ENCODE measurements at places on chromosomes 3 and 15. TPM values are rescaled to one million over a fixed set of nuclear protein-coding genes. Genes with fewer than 3 reads are reported as not detected.

The GOLGA8T gene
- 0.15 TPM for total RNA-seq

The WDR76 gene
- 4.6 TPM for total RNA-seq

The HHATL gene
- total RNA-seq: 0.32 TPM

The SLC7A14 gene
- total RNA-seq: not detected

The SLCO2A1 gene
- total RNA-seq: 11.1 TPM

The TADA3 gene
- 70.1 TPM for total RNA-seq

The PDCD6IP gene
- total RNA-seq: 204 TPM

DNA sequence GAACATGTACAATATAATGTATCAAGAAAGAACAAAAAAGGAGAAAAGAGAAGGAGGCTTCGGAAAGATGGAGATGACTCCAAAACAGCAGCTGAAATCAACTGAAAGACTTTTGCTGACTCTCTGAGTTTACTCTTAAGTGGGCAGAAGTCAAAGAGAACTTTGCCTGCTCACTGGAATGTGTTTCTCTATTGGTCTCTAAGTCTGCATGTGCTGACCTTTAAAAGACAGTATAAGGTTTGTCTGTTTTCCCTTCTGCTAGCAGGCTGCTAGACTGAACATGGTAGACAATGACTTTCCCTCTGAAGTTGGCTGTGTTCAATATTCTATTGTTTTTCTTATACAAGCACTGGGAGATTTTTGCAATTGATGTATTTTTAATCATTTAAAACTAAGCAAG lies 7.2 kb upstream of the MAP4 start:
- no peak for DNase-seq
- H3K4me3 ChIP-seq: no peak overlapping the region
- H3K4me1 ChIP-seq: no peaks in the 10 kb centered on the region
- no peaks in the 10 kb centered on the region for H3K27me3 ChIP-seq

GRCh38 chr3:83926291-83926690 lies 1032.5 kb upstream of the CADM2 start:
- H3K4me1 ChIP-seq: no peaks in the 10 kb centered on the region
- no peak for DNase-seq
- no peaks in the 10 kb centered on the region for H3K36me3 ChIP-seq
- no peak overlapping the region for H3K27ac ChIP-seq

- H3K4me3 ChIP-seq: no peak overlapping the region
- no peak for DNase-seq
- H3K27ac ChIP-seq: no peak overlapping the region
Observed at GRCh38 chr3:150367757-150368156, 40.3 kb upstream of the TSC22D2 start.

- no peaks in the 10 kb centered on the region for H3K36me3 ChIP-seq
- H3K27ac ChIP-seq: no peak overlapping the region
- no peaks in the 10 kb centered on the region for H3K27me3 ChIP-seq
- H3K4me1 ChIP-seq: no peaks in the 10 kb centered on the region
- H3K4me3 ChIP-seq: no peak overlapping the region
- DNase-seq: no peak
Observed at GRCh38 chr15:49134683-49135341, 20.6 kb downstream of the COPS2 start.

- no peak overlapping the region for H3K27ac ChIP-seq
- H3K4me3 ChIP-seq: no peak overlapping the region
- no peaks in the 10 kb centered on the region for H3K4me1 ChIP-seq
- no peak for DNase-seq
Observed at GRCh38 chr3:56309465-56309864, 158.8 kb downstream of the ERC2 start.

- DNase-seq: no peak
- H3K4me3 ChIP-seq: no peak overlapping the region
- no peaks in the 10 kb centered on the region for H3K27me3 ChIP-seq
- H3K4me1 ChIP-seq: no peaks in the 10 kb centered on the region
Observed at GRCh38 chr3:87047852-87048251, 56.9 kb upstream of the VGLL3 start.

DNA sequence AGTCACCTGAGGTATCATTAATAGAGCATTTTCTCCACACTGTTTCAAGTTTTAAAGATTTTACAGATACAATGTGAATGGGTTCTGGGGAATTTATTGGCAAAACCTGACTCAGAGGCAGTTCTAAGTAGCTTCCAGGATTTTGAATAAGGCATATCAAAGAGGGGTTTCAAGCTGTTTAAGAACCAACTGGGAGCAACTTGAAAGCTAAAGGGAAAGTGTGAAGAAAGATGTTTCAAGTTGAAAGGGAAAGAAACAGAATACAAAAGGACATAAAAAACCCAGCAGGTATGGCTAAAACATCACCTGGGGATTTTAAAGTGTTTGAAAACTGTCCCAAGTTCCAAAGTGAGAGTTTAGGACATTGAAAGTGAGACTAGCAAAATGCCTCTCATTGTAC lies 17.8 kb upstream of the SERPINI2 start:
- H3K4me3 ChIP-seq: no peak overlapping the region
- no peaks in the 10 kb centered on the region for H3K4me1 ChIP-seq
- no peaks in the 10 kb centered on the region for H3K27me3 ChIP-seq
- H3K27ac ChIP-seq: no peak overlapping the region

DNA sequence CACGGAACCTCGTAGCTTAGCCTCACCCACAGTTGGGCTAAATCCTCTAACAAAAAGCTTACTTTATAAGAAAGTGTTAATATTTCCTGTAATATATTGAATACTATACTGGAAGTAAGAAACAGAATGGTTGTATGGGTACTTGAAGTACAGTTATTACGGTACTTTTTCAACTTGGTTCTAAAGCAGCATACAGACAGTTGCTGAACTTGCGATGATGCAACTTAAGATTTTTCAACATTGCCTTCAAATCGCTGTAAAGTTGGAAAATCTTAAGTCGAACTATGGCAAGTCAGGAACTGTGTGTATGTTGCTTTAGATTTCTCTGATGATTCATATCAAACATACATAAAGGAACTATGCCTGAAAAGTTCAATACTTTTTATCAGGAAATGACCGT lies 204.4 kb upstream of the C2CD4B start:
- no peaks in the 10 kb centered on the region for H3K27me3 ChIP-seq
- no peaks in the 10 kb centered on the region for H3K4me1 ChIP-seq
- H3K4me3 ChIP-seq: no peak overlapping the region
- no peaks in the 10 kb centered on the region for H3K36me3 ChIP-seq
- H3K27ac ChIP-seq: no peak overlapping the region

DNA sequence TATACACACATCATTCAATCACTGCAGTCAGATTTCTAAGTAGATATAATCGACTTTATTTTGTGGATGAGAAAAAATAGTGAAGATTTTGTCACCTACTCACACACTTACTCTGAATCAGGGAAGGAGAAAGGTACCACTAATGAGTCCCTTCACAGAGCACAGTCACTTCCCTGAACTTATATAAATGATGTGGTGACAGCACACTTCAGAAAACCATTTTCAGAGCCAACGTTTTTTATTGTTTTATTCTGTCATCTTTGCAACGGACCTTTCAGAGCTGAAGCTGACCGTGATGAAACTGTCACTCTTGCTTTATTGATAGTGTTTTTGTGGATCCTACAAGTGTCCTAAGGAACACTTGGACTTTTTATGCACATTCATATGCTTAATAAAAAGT lies 956.6 kb downstream of the SQOR start:
- no peaks in the 10 kb centered on the region for H3K27me3 ChIP-seq
- H3K36me3 ChIP-seq: no peaks in the 10 kb centered on the region
- no peak overlapping the region for H3K4me3 ChIP-seq
- no peak for DNase-seq
- no peaks in the 10 kb centered on the region for H3K4me1 ChIP-seq

DNA sequence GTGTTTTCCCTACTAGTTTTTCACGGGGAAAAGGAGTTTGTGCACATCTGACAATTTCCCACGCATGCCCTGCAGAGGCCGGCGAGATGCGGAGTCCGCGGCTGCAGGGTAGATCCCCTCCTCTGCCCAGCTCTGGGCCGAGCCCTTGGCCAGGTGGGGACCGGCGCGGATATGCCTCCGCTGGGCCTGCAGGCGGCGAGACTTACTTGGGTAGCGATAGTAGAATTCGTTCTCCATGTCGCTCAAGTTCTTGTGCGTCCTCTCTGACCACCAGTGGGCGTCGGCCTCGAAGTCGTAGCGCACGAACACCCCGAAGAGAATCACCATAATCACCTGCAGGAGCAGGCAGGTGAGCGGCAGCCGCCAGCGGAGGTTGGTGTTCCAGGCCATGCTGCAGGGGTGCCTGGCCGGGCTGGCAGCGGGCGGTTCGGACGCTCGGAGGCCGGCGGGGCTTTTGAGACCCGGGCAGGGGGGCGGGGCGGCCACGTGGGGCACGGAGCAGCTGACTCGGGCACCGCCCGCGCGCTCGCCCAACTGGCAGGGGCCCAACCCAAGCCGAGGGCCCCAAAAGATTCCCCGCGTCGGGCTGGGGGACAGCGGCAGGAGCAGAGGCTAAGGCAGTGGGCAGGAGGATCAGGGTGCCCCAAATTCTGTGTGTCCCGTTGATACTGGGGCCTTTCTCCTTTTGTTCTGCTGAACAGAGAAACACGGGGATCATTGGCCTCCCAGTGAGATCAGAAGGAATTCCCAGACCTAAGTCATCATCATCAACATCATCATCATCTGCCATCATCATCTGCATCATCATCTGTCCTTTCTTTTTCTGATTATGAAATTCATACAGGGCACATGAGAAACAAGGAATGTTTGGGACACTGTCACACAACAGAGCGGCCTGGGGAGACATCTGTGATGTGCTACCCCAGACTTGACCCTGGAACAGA lies at the start of gene RHCG:
RHCG (minus strand) TSS at position 429 of the 944 bp plus-strand sequence; CDS start at position 390, 39 bp downstream.
- no peaks in the 10 kb centered on the region for H3K27me3 ChIP-seq
- no peaks in the 10 kb centered on the region for H3K4me1 ChIP-seq
- no peaks in the 10 kb centered on the region for H3K36me3 ChIP-seq
- no peak within 1 kb of the TSS for H3K27ac ChIP-seq

- H3K27me3 ChIP-seq: no peaks in the 10 kb centered on the region
- peak overlapping the region; percentile 70 for H3K27ac ChIP-seq
- no peaks in the 10 kb centered on the region for H3K36me3 ChIP-seq
- no peak overlapping the region for H3K4me3 ChIP-seq
- no peaks in the 10 kb centered on the region for H3K4me1 ChIP-seq
- DNase-seq: no peak
Observed at GRCh38 chr15:65055201-65055870, 10.1 kb downstream of the SLC51B start.

DNA sequence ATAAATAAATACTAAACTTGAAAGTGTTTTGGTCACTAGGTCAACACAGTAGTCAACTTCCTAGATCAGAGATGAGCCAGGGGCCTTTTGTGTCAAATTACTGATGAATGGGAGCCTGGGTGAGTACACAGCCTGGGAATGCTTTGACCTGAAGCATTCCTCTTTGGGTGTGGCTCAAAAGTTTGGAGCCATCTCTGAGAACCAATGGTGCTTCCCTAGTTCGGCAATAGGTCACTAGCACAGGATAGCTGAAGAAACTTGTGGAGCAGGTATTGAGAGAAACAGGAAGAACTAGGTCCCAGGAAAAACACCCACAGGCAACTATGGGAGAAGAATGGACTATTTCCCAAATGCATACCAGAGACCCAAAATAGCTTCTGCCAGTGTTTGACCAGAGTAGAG lies 56.6 kb upstream of the PLXND1 start:
- DNase-seq: peak; percentile 57
- no peaks in the 10 kb centered on the region for H3K27me3 ChIP-seq
- H3K27ac ChIP-seq: peak overlapping the region; percentile 70
- H3K36me3 ChIP-seq: no peaks in the 10 kb centered on the region

DNA sequence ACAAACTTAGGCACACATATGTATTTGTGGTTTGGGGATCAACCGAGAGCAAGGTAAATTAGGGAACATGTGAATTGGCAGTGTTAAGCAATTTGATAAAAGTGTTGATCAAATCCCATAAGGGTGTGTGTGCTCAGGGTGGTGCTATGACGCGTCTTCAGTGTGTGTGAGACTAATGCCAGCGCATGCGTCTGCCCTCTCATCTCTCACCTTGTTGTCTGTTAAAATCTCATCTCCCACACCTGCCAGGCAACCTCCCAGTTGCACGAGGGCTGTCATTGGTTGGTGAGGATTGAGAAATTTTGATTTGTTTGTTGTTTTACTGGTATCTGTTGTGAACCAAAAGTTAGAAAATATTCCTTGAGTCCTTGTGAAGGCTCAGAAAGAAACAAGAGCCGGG lies 137.2 kb upstream of the ICE2 start:
- no peak overlapping the region for H3K4me3 ChIP-seq
- no peak for DNase-seq
- no peak overlapping the region for H3K27ac ChIP-seq
- no peaks in the 10 kb centered on the region for H3K36me3 ChIP-seq

DNA sequence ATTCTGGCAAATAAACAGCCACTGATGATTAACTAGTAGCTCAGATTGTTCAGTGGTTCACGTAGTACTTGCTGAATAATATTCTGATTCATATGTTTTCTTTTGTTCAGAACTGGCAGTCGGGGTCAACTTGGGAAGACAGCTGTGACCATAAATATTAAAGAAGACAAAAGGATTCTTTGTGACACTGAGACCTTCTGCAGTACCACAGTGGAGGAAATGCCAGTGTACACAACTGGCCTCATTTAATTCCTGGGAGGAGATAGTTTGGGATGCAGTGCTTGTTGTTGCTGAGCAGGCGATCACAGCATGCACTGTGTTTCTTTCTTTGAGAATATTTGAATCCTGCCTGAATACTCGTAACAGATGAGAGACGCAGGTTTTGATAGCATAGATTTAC lies 26.7 kb upstream of the MCF2L2 start:
- no peak for DNase-seq
- no peak overlapping the region for H3K4me3 ChIP-seq
- no peaks in the 10 kb centered on the region for H3K36me3 ChIP-seq
- H3K4me1 ChIP-seq: no peaks in the 10 kb centered on the region
- H3K27ac ChIP-seq: no peak overlapping the region
- H3K27me3 ChIP-seq: no peaks in the 10 kb centered on the region

DNA sequence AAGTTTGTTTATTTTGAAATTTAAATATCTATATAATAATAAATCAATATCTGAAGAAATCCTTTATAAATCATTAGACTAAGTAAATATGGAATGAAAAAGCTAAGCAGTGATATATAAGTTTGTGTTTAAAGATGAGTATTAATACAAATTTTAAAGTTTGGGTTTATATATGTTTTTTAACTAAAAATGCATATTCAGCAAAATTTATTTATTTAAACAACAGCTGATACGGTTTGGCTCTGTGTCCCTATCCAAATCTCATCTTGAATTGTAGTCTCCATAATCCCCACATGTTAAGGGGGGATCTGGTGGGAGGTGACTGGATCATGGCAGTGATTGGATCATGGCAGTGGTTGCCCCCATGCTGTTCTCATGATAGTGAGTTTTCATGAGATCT lies 580.7 kb upstream of the EPHA6 start:
- no peaks in the 10 kb centered on the region for H3K27me3 ChIP-seq
- no peaks in the 10 kb centered on the region for H3K36me3 ChIP-seq
- H3K4me3 ChIP-seq: no peak overlapping the region
- H3K4me1 ChIP-seq: no peaks in the 10 kb centered on the region
- H3K27ac ChIP-seq: no peak overlapping the region

DNA sequence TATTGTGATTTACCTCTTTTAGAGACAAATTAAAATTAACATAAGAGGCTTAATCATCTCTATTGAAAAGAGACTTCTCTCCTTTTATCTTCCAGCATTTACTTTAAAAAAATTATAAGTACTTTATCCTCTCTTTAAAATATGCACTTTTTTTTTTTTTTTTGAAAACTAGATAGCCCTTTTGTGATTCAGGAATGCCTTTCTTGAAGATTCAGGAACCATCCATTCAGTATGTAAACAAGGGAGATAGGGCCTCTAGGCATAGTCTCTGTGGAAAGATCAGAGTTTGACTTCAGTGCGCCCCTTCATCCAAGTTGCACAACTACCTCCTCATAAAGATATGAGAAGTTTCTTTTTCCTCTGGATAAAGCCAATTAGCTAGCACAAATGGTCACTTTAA lies 1163.7 kb downstream of the SI start:
- DNase-seq: no peak
- no peak overlapping the region for H3K27ac ChIP-seq
- no peaks in the 10 kb centered on the region for H3K36me3 ChIP-seq
- H3K4me1 ChIP-seq: no peaks in the 10 kb centered on the region

GRCh38 chr3:14425581-14426304 lies 23.3 kb downstream of the SLC6A6 start:
- H3K4me3 ChIP-seq: no peak overlapping the region
- DNase-seq: no peak
- no peaks in the 10 kb centered on the region for H3K27me3 ChIP-seq

Measured in breast epithelium (tissue), 4 donors.